Effector memory CD8-positive, alpha-beta T cell (primary cell): ENCODE measurements at places on chromosomes 12 and 14.

DNA sequence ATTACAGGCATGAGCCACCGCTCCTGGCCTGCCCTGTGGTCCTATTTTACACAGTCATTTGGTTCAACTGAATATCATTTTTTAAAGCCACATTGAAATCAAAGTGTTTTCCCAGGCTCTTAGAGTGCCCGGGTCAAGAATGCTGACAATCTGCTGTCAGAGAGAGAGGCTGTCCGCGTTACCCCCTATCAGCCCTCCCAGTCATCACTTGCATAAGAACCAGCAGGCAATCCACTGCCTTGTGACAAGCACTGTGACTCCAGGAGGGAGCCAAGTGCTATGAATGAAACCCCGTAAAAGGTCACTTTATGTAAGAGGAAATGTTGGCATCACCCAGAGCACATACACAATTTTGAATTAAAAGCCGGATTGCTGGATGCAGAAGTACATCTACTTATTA is 13.5 kb downstream of the PHLDA1 start:
- no peak for DNase-seq

GRCh38 chr12:51520576-51521325 is 70.3 kb upstream of the SCN8A start:
- DNase-seq, result no peak

DNA sequence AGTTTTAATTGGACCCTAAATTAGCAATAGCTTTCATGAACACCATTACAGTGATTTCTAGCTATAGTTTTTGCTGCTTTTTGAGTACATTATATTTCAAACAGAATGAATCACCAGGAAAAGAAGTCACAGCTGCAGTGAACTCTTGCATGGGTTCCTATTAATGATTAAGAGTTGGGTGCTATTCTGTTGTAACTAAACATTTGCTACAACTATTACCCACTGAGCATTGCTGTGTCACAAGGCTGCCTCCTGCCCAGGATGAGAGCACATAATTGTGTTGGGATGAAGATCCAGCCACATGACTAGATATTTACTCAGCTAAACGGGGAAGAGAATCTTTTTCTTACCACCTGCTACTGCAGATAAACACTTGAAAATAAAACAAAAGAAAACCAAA is 152.7 kb downstream of the GXYLT1 start:
- no peak for DNase-seq

DNA sequence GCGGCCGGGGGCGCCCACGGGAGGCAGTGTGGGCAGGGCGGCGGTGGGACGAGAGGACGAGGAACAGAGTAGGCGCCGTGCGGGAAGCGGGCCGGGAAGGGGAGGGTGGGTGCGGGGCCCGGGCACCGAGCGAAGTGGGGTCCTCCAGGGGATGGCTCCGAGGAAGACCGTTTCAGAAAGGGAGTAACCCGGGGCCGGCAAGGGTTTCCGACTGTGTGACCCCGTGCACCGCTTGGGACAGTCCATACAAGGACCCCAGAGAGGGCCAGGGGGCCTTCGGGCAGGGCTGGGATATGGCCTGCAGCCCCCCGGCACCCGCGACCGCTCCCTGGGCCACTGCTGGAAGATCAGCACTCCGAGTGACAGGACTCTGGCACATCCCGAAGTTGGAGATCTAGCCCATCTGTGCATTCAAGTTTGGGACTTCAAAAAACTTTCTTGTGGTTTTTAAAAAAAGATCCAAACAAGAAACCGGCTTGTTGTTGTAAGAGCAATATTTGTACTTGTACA is 448 bp downstream of the TSPAN9 start:
- no peak for DNase-seq

- no peak for DNase-seq
Measured at GRCh38 chr12:62865065-62865464, 69.9 kb downstream of the PPM1H start.
